ENCODE measurements at places on chromosomes 2 and 18.

DNA sequence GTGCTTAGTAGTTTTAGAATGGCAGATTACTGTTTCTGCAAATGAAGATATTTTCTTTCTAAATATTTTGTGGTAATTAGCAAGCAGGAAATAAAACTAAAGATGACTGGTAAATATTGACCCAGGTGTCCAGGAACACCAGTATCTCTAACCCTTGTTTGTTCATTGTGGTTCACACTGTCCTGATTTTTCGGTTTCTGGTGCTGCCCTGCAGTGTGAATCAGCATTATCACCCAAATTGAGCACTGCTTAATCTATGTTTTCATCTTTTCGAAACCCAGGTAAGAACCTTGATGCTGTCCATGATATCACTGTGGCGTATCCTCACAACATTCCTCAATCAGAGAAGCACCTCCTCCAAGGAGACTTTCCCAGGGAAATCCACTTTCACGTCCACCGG, 167.4 kb downstream of the CAPN13 start:
- DNase-seq = no peak

DNA sequence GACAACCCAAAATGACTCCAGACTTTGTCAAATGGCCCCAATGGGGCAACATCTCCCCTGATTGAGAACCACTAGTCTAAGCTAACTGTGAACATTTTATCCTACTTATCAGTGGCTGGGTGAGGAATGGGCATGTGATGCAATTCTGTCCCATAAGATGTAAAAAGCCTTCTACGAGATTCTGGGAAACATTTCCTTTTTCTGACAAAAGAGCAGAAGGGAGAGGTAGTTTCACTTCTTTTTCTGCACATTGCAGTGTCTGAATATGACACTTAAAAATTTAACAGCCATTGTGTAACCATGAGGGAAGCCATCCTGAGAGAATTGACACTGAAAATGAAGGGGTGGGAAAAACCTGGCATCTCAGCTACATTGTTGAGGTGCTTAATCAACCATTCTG, 17.3 kb upstream of the MARCHF4 start:
- no peak for DNase-seq

- no peak for DNase-seq
These were observed 419 bp downstream of the EPHA4 start for GRCh38 chr2:221571551-221572218.

DNA sequence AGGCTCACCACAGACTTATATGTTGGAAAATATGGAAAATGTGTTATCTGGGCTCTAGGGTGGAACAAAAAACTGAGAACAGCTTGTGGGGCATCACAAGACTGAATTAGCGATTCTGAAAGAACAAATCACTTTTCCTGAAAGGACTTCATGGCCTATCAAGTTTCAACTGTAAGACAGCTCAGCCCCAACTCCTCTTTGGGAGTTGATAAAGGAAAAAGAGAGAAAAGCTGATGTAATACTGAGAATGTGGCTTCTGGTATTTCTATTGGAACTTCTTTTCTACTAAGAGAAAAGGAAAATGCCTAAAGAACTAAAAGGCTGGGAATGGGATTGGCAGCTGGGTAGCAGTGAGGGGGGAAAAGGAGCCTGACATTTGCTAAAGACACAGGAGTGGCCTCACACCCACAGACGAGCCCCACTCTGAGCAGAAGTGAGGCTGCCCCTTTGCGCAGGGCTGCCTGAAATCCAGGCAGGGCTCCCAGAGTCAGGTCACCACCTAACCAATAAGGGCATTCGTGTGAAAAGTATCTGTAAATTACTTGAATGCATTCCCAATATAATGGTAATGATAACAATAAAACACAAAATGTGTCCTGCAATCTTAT, 75.6 kb downstream of the LRP2 start:
- no peak for DNase-seq

GRCh38 chr2:218031771-218032257, 29.0 kb upstream of the TNS1 start:
- no peak for DNase-seq

DNA sequence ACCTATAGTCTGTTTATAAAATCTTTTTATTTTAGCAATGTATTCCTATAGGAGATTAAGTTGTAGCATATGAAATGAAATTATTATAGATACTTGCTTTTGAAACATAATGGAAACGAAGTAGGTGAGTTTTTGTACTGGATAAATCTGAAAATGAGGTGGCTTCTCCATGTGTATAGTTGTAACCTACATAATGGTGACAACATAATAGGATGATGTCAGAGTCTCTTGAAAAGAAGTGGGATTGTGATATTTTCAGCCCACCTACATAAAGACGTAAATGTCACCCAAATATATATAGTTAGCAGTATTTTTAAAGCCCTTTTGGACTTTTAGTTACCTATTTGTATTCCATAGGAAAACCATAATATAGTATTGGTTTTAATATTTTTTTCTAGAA, 34.8 kb downstream of the FAM171B start:
- DNase-seq = no peak

DNA sequence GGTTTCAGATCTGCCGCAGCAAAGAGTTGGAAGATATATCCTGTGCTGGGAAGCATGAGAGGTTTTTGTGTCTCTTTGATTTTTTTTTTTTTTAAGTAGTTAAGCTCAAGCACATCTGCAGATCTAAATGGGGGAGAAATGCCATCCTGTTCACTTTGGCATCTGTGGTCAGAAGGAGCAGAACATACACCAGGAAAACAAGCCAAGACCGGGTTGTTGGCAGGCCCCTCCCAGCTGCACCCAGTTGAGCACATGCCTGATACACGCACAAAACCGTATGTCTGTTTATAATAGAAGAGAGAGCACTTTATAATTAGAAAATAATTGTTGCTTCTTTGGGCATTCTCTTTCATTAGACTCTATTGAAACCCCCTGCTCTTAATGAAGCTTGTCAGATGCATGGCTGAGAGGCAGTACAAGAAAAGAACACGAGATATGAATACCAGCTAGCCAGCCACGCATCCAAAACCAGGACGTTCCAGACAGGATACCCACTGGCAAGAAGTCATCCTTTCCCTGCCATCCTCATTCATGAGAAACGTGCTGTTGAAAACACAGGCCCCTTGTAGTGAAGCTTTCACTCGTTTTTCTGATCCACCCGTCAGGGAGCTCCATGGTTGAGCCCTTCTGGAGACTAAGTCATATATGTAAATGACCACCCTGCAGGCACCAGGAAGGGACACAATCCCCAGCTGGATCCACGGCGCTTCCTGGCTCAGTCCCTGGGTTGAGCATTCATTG, 152.2 kb downstream of the ALPK2 start:
- DNase-seq = no peak

GRCh38 chr2:150716186-150716585, 228.7 kb upstream of the RND3 start:
- DNase-seq = no peak

- DNase-seq = no peak
These were observed 21.2 kb downstream of the ADRA2B start for GRCh38 chr2:96095116-96095636.

DNA sequence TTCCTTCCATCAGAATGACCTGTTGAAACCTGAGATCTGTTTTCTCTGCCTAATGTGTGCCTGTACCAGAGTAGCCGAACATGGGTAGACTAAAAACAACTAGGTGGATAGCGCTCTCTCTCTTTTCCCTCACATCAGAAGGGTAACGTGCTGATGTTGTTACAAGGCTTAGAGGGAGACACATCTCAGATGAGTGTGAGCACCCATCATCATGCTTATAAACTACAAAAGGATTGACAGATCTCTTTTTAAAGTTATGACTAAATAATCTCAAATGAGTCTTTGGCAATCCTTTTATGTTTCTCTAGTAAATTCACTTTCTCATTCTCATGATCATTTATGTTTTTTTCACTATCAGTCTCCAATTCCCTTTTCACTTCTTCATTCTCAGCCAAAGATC, 75.5 kb upstream of the CCDC141 start:
- no peak for DNase-seq

- DNase-seq = no peak
These were observed 179.3 kb downstream of the GLI2 start for GRCh38 chr2:120914839-120915521.

DNA sequence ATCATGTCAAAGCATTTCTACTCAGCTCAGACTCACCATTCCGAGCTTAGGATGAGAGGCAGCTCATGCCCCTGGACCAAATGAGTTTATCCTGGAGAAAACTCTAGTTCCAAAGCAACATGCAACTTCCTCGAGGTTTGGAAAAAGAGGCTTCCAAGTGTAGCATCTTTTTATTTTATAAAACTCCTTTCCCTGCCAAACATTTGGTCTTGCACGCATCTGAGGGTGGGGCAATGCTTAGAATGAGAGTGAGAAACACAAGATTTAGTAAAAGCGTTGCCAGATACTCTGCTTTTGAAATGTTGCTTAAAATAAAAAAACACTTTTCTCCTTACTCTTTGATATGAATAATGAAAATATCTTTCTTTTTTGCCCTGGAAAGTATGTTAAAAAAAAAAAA, 151.5 kb downstream of the NCKAP5 start:
- DNase-seq = no peak

DNA sequence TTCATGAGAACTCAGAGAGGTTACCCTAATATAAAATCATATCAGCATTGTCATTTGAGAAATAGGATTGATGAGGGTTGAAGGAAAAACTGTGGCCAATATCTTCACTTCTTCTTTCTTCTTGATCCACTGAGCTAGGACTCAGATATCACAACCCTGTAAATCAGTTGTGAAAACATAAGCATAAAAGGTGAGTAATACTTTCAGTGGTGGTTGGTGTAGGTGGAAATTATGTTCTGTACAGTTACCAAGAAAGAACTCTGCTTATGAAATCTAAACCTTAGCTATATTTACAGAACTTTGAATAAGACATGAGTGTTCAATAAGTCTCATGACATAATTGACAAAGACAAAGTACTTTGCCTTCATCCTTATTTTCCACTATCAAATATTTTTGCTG, 56.3 kb downstream of the PAX3 start:
- DNase-seq = no peak

GRCh38 chr2:24026233-24026632, 16.3 kb downstream of the MFSD2B start:
- DNase-seq = no peak

DNA sequence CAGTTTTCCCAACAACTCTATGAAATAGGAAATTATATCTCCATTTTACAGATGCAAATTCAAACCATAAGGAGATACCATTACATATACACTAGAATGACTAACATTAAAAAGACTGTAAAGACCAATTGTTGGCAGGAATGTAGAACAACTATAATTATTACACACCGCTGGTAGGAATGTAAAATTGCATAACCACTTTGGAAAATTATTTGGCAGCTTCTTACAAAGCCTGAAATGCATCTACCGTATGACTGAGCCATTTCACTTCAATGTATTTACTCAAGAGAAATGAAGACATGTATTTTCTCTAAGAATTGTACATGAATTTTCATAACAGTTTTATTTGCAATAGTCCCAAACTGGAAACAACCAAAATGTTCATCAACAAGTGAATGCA, 189.1 kb upstream of the BCL2L11 start:
- DNase-seq = no peak

DNA sequence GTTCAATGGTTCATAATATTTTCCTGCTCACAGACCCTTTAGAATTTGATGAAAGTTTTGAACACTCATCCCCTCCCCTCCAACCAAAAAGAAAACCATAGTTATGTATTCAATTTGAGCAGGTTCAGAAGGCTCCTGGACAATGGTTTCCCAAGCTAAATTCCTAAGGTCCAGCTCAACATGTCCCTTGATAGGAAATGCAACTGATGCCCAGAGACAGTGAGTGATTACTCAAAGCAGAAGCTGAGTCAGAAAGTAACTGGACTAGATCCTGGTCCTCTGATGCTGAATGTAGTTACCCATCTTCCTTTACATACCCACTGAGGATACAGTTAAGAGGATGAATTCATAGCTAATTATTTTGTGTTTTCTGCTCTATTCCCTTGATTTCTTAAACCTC, 218.9 kb upstream of the NCKAP5 start:
- no peak for DNase-seq

DNA sequence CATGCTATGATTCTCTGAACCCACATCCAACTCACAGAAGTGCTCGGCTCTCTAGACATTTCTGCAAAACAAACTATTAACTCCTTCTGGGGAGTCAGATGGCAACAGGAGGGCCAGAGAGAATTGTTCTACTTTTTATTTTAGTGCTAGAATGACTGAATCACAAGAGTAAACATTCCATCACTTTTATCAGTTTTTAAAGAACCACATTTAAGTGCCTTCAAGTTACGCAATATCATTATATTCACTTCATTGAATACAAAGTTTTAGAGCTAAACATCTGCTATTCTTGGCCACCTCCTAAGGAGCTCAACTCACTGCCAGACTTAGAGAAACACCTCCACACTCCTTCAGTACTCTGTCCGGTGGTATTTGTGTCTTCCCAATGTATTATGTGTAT, 22.4 kb downstream of the B4GALT6 start:
- no peak for DNase-seq

DNA sequence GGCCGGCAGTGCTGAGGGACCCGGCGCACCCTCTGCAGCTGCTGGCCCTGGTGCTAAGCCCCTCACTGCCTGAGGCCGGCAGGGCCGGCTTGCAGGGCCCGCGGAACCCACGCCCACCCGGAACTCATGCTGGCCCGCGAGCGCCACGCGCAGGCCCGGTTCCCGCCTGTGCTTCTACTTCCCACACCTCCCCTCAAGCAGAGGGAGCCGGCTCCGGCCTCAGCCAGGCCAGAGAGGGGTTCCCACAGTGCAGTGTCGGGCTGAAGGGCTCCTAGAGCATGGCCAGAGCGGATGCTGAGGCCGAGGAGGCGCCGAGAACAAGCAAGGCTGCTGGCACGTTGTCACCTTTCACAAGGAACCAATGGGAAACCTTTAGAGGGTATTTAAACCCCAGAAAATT, 36.8 kb upstream of the ZNF532 start:
- no peak for DNase-seq

DNA sequence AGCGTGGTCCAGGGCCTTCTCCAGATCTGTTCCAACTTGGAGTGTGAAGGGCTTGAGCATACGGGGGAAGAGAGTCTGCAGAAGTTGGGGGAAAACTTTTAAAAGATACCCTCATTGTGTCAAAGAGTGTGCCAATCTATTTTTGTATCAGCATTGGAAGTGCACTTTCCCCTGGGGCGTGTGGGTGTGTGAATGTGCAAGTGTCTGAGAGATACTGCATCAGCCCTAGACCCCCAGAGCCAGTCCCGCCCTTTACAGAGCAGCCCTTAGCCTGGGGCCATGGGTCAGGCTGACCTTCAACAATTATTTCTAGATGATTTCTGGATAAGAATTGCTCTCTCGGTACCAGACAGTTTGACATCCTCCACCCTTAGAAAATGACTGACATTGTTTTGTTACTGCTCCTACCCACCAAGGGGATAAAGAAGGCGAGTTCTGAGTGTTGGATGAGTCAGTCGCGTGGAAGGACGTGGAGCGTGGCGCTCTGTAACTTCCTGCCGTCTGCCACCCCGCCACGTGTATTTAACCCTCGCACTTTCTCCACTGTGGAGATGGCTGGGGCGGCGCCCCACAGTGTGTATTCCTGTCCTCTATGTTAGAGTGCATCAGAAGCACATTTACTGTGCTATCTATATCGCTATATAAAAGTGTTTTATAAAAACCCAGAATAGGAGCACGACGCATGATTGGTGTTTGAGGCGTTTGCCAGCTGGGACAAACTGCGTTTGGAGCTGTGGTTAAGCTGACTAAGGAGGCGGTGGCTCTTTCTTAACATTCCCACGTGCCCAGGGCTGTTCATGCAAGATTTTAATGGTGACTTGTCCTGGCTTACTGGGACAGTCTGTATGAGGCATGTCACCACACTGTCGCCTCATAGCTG, 122.6 kb downstream of the CABLES1 start:
- DNase-seq = no peak

GRCh38 chr2:30476636-30477035, 29.6 kb downstream of the LCLAT1 start:
- DNase-seq = no peak

Measured in activated CD8-positive, alpha-beta memory T cell treated with anti-CD3 and anti-CD28 coated beads for 1 hour (primary cell).